ENCODE measurements at places on chromosomes 12 and 14. TPM values are rescaled to one million over a fixed set of nuclear protein-coding genes. Genes with fewer than 3 reads are reported as not detected.
A peak's percentile ranks its signal among the peaks of the same experiment; 100 is the strongest.

GRCh38 chr12:88153959-88154358, 11.9 kb downstream of the TMTC3 start:
- no peak overlapping the region for H3K4me3 ChIP-seq
- DNase-seq = no peak
- no peaks in the 10 kb centered on the region for H3K4me1 ChIP-seq
- no peaks in the 10 kb centered on the region for H3K36me3 ChIP-seq
- no peak overlapping the region for H3K27ac ChIP-seq
- no peaks in the 10 kb centered on the region for H3K27me3 ChIP-seq

- no peak overlapping the region for H3K4me3 ChIP-seq
- H3K36me3 ChIP-seq = no peaks in the 10 kb centered on the region
- H3K4me1 ChIP-seq = no peaks in the 10 kb centered on the region
These were observed 1865.6 kb upstream of the FLRT2 start for GRCh38 chr14:83664389-83664788.

DNA sequence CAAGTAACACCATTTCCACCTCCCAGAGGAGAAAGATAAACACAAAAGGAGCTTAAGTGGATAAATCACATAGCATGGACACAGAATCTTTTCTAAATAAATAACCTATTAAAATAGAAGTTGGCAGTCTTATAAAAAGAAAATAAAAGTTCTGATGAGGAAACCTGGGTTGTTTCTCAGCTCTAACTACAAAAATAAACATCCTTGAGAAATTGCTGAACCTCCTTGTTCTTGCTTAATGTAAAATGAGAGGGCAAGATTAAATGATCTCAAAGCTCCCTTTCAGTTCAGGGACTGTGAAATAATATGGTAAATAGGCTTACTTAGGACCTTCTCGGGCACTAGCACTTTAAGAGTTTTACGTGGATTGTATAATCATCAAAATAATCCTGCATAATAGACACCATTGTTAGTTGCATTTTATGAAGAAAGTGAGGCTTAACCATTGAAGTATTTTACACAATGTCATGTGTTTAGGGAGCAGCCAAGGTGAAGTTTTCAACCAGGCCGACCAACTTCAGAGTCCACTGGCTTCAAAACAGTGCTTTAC, 214.0 kb upstream of the NOVA1 start:
- H3K4me1 ChIP-seq = no peaks in the 10 kb centered on the region
- no peak for DNase-seq
- H3K36me3 ChIP-seq = no peaks in the 10 kb centered on the region
- H3K27ac ChIP-seq = no peak overlapping the region
- H3K27me3 ChIP-seq = no peaks in the 10 kb centered on the region
- H3K4me3 ChIP-seq = no peak overlapping the region

DNA sequence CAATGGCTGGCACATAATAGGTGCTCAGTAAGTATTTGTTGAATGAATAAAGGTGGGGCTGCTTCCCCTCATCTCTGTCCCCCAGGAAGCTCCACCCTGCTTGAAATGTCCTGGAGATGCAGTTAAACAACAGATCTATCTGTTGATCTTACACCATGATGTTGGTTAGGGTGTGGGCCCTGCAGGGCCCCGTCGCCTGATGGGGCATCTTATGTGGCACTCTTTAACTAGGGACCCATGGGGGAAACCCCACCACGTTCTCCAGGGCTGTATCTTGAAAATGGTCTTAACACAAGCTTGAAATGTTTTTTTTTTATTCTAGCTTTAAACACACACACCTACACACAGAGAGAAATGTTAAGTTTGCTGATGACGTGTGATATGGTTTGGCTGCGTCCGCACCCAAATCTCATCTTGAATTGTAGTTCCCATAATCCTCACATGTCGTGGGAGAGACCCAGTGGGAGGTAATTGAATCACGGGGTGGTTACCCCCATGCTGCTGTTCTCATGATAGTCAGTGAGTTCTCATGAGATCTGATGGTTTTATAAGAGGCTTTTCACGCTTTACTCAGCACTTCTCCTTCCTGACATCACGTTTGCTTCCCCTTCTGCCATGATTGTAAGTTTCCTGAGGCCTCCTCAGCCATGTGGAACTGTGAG, 741.7 kb downstream of the VRK1 start:
- no peak overlapping the region for H3K27ac ChIP-seq
- no peaks in the 10 kb centered on the region for H3K4me1 ChIP-seq
- DNase-seq = no peak
- H3K4me3 ChIP-seq = no peak overlapping the region

DNA sequence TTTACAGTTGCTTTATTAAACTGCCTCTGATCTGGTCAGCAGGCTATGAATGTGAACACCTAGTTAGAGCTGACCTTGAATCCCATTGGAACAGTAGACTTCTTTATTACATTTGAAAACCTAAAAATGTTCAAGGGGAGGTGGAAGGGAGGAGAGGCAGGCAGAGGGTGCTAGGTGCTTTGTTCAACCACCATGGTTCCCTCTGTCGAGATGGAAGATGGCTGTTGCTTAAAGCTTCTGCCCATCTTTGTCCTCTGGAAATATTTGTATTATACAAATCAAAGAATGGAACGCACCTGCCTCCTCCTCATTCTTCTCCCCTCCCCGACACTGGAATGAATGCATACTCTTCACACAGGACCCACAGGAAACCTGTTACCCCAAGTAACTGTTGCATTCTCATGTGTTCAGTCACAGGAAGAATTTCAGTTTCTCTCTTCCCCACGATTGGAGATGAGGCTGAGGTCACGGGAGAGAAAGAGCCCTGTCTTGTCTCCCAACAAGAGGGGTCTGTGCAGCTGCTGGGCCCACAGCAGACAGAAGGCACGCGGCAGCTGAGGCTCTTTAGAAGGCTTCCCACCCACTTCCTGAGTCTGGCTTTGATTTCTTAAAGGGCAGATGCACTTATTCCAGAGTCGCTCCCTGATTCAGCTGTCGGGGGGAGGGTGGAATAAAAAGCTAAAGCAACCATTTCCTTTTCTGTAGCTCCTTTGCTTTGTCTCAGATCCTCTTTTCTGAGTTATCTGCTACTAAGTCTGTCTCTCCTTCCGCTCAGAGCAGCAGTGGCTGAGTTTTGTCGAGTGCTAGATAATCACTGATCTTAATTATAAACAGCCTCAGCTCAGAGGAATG, 217.9 kb upstream of the BTG1 start:
- peak overlapping the region; percentile 19 for H3K27ac ChIP-seq
- peak overlapping the region; percentile 27 for H3K4me3 ChIP-seq
- H3K4me1 ChIP-seq = peaks cover 19% of the 10 kb centered on the region
- DNase-seq = no peak
- H3K27me3 ChIP-seq = no peaks in the 10 kb centered on the region

- H3K27me3 ChIP-seq = no peaks in the 10 kb centered on the region
- peaks cover 34% of the 10 kb centered on the region for H3K4me1 ChIP-seq
- H3K36me3 ChIP-seq = no peaks in the 10 kb centered on the region
- DNase-seq = no peak
These were observed 9.1 kb upstream of the CDC42BPB start for GRCh38 chr14:103066399-103066798.

DNA sequence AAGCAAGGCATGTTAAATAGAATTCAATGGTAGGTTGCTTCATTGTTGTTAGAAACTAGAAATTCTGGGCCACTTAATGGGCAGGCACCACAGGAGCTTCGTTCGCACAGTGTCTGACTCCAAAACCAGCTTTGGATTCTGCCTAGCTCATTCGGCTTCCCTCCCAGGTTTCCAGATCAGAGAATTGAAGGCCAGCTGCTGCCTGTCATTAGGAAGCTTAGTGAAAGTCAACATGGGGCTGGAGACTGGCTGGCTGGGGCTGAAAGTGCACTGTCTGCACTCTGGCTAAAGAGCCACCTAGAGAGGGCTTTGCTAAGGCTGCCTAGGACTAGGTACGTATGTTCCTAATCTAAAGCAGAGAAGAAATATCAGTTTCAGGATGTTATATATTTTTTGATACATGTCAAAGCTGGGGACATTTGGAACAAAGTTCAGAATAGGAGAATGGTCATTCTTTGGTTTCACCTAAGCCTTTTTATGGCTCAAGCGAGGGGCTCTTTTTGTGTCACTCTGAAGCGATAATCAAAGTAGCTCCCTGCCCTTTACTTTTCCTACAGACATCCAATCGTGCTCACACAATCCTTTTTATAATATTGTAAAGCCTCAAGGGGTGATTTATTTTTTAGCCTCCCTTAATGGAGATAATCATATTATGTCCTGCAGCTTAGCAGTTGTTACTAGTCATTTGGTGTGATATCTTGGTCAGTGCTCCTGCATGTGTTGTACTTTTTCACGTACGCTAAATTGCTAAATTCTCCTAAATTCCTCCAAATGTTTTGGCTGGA, 238.5 kb upstream of the NAV3 start:
- H3K36me3 ChIP-seq = no peaks in the 10 kb centered on the region
- DNase-seq = no peak
- no peak overlapping the region for H3K27ac ChIP-seq

- H3K4me1 ChIP-seq = no peaks in the 10 kb centered on the region
- DNase-seq = no peak
- H3K36me3 ChIP-seq = no peaks in the 10 kb centered on the region
- H3K4me3 ChIP-seq = no peak overlapping the region
These were observed 183.3 kb upstream of the LMO3 start for GRCh38 chr12:16789204-16789790.

- H3K36me3 ChIP-seq = peaks cover 30% of the 10 kb centered on the region
- H3K4me1 ChIP-seq = no peaks in the 10 kb centered on the region
- no peak overlapping the region for H3K4me3 ChIP-seq
These were observed 11.7 kb upstream of the RAD51AP1 start for GRCh38 chr12:4526923-4527546.

- H3K4me3 ChIP-seq = no peak overlapping the region
- peaks cover 17% of the 10 kb centered on the region for H3K4me1 ChIP-seq
- H3K27me3 ChIP-seq = no peaks in the 10 kb centered on the region
- no peak overlapping the region for H3K27ac ChIP-seq
- DNase-seq = no peak
These were observed 96.1 kb downstream of the CRADD start for GRCh38 chr12:93773122-93773871.

Gene PARPBP
- total RNA-seq = 3.7 TPM

Gene MVK
- total RNA-seq = 24.1 TPM

Gene CLEC4D
- not detected for total RNA-seq

Gene TSHR
- not detected for total RNA-seq

Gene LRFN5
- total RNA-seq = 197 TPM

Gene SLC25A47
- not detected for total RNA-seq

Gene SLC10A1
- total RNA-seq = not detected
